BJ (cell line): ENCODE measurements at places on chromosomes 13 and 19. TPM values are rescaled to one million over a fixed set of nuclear protein-coding genes. Genes with fewer than 3 reads are reported as not detected.

DNA sequence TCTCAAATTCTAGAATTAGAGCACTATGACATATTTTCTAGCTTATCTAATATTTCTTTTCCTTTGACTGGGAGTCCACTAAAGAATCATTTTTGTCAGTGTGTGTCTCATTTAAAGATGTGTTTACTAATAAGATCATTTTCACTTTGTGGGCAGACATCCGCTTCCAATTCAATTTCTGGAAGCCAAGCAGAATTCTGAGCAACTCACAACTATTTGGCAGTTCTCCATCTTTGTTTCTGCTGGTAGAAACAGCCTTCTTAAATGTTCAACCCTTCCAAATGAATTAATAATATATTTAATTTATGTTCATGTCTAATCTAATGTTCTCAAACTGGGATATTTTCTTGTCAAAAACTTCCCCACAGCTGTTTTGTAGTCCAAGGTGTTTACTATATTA lies 411.8 kb downstream of the KCTD12 start:
- no peak for DNase-seq

DNA sequence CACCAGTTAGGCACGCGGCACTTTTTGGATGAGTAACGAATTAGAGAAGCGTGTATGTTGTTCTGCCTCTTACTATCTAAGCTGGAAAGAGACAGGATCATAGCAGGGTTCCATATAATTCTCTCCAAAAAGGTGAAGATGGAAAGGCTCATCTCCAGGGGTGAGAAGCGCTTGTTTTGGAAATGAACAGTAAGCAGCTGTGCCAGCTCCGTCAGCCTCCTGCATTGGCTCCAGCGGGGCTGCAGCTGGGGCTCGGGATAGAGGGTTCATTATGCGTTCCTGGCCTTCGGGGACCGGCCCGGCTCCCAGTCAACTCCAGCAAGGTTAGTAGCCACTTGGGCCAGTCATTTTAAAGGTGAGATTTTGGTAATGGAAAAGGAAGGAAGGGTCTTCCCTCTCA lies 155.5 kb downstream of the COL4A1 start:
- no peak for DNase-seq

GRCh38 chr13:50919277-50919676 lies 9.7 kb downstream of the RNASEH2B start:
- no peak for DNase-seq

The ALG5 gene
- polyA plus RNA-seq: 22.6 and 46.4 TPM in 2 replicates

DNA sequence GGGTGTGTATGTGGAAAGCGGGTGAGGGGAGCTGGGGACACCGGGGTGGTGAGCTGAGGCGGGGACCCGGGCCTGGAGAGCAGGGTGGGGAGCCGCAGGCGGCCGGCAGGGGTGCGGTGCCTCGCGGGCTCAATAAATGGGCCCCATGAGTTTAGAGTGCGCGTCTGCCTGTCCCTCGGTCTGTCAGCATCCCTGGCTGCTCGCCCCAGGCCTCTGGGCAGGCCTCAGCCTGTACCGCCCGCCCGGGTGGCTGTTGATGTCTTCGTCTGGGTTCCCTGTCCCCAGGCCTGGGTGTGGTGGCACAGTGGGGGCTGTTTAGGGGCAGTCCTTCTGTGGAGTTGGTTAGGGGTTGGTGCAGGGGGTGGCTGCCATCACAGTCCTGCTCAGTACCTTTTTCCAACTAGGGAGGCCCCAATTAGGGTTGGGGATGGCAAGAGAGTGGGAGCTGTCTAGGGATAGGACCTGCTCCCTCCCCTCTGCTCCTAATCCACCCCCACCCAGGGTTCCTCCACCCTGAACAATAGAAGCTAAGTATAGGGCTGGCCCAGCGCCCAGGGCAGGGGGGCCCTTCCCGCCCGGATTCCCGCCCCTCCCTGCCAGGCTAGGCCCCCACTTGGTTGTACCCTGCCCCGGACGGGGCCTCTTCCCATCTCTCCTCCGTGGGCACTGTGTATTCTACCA lies 12.2 kb downstream of the CIC start:
- no peak for DNase-seq

The SYT5 gene
- polyA plus RNA-seq: 0.26 and 0.47 TPM in 2 replicates

- no peak for DNase-seq
Observed at GRCh38 chr19:30083701-30084156, 141.7 kb downstream of the URI1 start.

DNA sequence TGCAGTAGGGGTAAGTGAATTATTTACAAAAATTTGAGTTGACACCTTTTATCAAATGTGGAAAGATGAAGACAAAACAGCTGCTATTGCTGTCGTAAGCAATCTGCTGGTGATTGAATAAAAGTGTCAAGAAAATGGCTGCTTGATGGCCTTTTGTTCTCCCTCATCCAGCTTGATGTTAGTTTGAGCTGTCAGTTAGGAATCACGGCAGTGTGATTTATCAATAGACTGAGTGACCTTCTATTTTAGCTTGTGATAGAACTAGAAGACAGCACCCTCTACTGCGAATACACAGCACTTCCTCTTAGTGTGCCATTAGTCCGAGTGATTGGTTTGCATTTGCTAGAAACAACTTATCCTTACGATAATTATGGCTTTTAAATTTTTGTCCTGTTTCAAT lies 76.3 kb downstream of the MZT1 start:
- DNase-seq: no peak

GRCh38 chr19:18999016-18999758 lies 34.1 kb downstream of the SUGP2 start:
- no peak for DNase-seq

GRCh38 chr13:32164622-32165268 lies 133.2 kb downstream of the FRY start:
- DNase-seq: no peak

- DNase-seq: no peak
Observed at GRCh38 chr13:110332750-110333149, 25.7 kb downstream of the COL4A2 start.

The KCNC3 gene
- polyA plus RNA-seq: 0.02 and 0.04 TPM in 2 replicates

- no peak for DNase-seq
Observed at GRCh38 chr19:12187625-12188024, 24.7 kb downstream of the ZNF136 start.

GRCh38 chr13:44764302-44764692 lies 188.2 kb upstream of the TSC22D1 start:
- DNase-seq: no peak

- DNase-seq: no peak
Observed at GRCh38 chr13:110576736-110577476, 15.4 kb upstream of the RAB20 start.

DNA sequence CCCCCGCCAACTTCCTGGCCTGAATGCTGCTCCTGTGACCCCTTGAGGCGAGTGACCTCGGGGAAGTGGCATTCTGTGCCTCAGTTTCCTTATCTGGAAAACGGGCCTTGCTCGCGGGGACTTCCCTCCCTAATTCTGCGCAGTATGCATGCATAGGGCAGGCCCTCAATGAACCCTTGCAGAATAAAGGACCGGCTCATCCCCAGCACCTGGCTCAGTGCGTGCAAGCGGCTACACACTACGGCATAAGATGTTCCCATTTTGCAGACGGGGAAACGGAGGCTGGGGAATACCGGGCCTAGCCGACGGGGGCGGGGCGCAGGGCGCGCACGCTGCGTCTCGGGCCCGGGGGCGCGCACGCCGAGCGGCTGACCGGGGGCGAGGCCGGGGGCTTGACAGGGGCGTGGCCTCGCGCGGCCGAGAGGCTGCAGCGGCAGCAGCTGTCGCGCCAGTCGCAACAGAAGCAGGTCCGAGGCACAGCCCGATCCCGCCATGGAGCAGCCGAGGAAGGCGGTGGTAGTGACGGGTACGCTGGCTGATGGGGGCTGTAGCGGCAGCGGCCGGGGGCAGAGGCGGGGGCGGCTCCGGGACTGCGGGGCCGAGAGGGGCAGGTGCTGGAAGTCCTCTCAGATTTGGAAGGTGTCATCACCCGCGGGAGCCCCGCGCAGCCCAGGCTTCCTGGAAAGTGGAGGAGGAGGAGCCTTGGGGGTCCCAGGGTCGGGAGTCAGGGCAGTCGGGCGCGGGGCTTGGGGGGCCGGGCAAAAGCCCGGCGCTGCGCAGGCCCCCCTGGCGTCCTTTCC lies at the start of gene PGPEP1:
Gene PGPEP1, plus strand, starts transcription at position 409 of the 800 bp plus-strand sequence. Its CDS starts 84 bp downstream, at position 493.
- DNase-seq: no peak

DNA sequence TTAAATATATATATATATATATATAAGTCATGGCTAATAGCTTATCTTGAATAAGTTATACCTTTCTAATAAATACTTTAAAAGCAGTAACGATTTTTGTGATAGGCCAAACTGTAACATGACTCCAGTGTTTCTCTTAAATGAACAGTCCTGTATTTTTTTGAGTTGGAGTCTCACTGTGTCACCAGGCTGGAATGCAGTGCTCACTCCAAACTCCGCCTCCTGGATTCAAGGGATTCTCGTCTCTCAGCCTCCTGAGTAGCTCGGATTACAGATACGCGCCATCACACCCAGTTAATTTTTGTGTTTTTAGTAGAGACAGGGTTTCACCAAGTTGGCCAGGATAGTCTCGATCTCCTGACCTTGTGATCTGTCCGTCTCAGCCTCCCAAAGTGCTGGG lies 814.2 kb upstream of the SLITRK5 start:
- no peak for DNase-seq
